Activated naive CD4-positive, alpha-beta T cell treated with anti-CD3 and anti-CD28 coated beads, Interleukin-2, amount 10 ng/mL, durations not matched to agents 7 days and 5 days (primary cell): ENCODE measurements at places on chromosomes 1 and 21.

DNA sequence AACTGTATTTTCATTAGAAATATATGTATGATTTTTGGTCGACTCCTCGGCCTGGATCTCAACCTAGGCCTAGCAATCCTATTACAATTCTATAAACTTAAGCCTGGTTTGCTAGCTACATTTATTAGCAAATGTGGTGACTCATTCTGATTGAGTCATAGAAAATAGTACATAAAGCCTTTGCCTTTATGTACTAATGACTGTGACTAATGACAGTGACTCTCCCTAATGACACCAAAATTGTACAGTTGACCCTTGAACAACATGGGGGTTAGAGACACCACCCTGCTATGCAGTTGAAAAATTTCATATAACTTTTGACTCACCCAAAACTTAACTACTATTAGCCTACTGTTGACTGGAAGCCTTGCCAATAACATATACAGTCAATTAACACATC is 78.9 kb downstream of the CLEC20A start:
- DNase-seq: no peak

- no peak for DNase-seq
Observed at GRCh38 chr1:17618558-17619247, 79.2 kb downstream of the ARHGEF10L start.

DNA sequence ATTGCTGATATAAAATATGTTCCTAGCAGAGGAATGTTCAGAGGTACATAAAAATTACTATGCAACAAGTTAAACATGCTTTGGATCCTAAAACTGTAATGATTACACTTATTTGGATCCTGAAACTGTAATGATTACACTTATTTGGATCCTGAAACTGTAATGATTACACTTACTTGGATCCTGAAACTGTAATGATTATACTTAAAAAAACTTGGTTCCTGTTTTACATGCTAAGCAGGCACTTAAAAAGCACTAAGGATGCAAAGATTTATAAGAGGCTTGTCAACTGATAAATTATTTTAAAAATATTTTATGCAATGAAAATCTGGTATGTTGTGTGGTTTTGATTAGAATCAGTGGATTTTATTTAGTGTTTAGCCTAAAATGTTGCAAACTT is 47.7 kb downstream of the ZNHIT6 start:
- no peak for DNase-seq

- DNase-seq: no peak
Observed at GRCh38 chr1:156540955-156541354, 31.4 kb downstream of the IQGAP3 start.

- no peak for DNase-seq
Observed at GRCh38 chr1:212104586-212105325, 69.2 kb downstream of the DTL start.

- peak; percentile 59 for DNase-seq
Observed at GRCh38 chr1:93707956-93708355, 26.3 kb upstream of the BCAR3 start.
